Mesothelial cell of epicardium (in vitro differentiated cells): ENCODE measurements at places on chromosomes 4 and X. TPM values are rescaled to one million over a fixed set of nuclear protein-coding genes. Genes with fewer than 3 reads are reported as not detected.

DNA sequence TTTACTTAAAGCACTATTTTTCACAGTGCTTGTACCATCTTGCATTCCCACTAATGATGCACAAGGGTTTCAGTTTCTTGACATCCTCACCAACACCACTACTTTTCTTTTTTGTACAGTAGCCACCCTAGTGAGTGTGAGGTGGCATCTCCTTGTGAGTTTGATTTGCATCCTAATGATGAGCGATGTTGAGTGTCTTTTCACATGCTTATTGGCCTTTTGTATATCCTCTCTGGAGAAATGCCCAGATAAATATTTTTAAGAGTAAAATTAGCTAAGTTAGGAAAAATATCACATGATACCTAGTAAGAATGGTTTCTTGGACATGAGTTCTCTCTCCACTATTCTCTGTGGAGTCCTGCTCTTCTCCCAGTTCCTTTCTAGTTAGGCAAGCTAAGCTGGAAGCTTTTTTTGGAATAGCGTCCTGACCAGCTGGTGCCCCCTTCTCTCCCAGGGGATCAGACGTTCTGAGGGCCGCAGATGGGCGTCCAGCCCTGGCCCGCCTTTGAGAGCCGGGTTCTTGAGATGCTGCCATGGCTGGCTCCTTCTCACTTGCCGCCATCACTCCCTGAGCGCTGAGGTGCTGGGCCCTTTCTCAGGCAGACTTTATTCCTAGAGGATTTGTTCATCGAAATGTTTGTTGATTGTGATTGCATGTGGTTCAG, 132.1 kb downstream of the ARHGAP10 start:
- DNase-seq: no peak

- no peak for DNase-seq
Measured at GRCh38 chr4:175539498-175539897, 272.6 kb downstream of the GPM6A start.

Gene TBC1D1
- 78.9 to 89.2 TPM (median 83.9 TPM) in 3 replicates for total RNA-seq

DNA sequence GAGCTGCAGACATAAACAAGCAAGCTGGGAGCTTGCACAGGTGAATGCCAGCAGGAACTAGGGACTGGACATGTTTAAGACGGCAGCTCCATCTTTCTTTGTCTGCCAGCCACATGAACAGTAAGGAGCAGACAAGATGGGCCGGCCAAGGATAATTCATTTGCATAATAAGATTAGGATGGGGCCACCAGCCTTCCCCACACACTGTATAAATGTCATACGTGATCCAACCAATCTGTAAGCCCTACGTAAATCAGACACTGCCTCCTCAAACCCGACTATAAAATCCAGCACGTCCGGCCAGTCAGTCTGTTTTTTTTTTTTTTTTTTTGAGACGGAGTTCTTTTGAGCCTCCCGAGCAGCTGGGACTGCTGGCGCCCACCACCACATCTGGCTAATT, 75.6 kb upstream of the BOD1L1 start:
- DNase-seq: no peak

Gene GC
- not detected in 3 replicates for total RNA-seq

Gene HDX
- total RNA-seq: 12.6 to 13.1 TPM (median 12.9 TPM) in 3 replicates

Gene DGKK
- total RNA-seq: 0.04 to 0.07 TPM (median 0.05 TPM) in 3 replicates

Gene AFM
- not detected in 3 replicates for total RNA-seq

DNA sequence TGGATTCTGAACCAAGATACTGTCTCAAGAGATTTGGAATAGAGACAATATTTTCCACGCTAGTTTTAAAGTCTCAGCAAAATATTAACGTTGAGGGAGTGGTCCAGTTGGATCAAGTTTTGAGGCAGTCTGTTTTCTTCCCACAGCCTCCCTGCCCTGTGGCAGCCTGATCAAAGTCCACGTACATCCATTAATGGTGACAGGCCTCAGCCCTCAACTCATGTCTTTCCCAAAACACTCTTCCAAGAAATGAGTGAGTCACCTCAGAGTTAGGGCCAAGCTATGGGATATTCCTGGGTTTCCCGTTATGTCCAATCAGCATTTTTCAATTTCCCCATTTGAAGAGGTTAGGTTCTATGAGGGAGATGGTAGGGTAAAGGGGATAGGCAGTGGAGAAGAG, 28.5 kb downstream of the EGFL6 start:
- DNase-seq: no peak
